Activated T-cell treated with anti-CD3 and anti-CD28 coated beads for 1 hour (primary cell): ENCODE measurements at places on chromosomes 3 and 15.

GRCh38 chr15:98764291-98764690 lies 116.0 kb downstream of the IGF1R start:
- DNase-seq: no peak

DNA sequence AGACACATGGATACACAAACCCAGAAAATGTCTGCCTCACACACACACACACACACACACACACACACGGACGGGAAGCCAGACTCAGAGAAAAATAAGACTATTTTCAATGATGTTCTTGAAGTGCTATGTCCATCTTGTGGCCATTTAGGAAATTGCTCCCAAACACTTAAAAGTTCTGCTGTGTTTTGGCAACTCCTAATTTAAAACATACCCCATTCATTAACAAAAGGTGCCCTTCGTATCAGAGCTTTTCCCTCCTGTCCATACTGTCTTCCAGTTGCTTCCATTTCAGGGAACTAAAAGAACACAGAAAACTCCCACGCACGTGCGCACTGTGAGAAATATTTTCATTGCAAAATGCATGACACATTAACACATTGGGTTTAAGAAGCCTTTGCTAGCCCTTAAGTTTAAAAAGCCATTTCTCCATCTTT lies 44.6 kb downstream of the SLC12A1 start:
- no peak for DNase-seq

- no peak for DNase-seq
Observed at GRCh38 chr3:184742676-184743135, 30.8 kb upstream of the MAGEF1 start.

DNA sequence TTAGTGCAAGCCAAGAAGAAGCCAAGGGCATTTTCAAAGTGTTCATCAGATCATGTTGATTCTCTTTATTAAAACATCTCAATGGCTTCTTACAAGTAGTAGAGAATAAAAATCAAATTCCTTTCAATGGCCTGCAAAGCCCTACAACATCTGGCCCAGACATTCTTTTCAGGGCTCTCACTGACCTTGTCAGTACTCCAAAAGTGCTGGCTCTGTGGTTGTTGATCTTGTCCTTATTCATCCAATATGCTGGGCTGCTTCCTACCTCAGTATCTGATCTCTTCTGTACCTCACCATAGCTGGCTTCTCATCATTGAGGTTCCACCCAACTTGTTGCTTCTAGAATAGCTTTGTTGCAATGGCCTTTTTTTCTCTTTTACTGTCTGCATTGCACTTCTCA lies 74.0 kb upstream of the SAMMSON start:
- no peak for DNase-seq

GRCh38 chr3:50591196-50591741 lies 20.3 kb downstream of the CISH start:
- DNase-seq: no peak

DNA sequence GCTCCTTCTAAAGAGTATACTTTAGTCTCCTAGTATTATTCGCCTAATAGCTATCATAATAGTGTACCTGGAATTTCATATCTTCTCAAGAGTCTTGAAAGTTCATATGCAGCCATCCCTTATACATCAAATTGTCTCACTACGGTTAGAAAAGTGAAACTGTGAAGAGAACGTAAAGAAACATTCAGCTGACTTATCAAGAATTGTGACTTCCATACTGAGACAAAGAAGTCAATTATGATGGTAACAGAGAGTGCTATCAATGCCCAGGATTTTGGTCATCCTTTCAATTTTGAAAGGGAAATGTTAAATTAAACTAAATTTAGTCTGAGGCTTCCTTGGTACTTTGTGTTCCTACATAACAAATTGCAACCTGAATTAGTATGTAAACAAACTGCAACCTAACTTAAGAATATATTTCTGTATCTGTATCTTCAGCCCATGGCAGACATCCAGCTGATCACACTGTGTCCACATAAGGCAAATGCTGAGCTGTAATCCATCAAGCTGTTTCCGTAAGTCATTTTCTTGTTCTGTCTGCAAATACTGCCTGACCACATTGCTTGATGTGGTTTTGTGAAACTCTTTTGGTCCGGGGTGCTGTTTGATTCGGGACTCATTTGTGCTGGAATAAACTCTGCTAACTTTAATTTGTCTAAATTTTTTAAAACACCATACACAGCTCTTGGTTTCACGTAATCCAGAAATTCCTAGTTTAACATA lies 469.6 kb downstream of the SI start:
- DNase-seq: no peak

DNA sequence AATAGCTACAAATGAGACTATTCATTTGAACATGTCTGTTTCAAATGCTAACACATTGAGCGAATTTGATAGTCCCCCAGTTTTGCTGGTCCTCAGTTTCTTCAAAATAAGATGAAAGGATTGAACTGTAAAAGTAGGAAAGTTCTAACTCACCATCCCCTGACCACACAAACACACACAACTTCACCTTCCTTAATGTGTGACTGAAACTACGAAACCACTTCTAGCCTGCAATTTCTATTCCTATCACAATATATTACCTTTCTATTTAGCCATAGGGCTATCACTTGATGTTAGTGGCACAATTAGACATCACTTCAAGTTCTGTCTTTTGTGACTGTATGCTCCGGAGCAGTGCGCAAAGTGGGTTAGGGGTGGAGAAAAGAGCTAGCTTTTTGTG lies 14.9 kb downstream of the BTLA start:
- DNase-seq: no peak

- peak; percentile 7 for DNase-seq
Observed at GRCh38 chr3:45034612-45035252, 8.6 kb downstream of the CLEC3B start.

DNA sequence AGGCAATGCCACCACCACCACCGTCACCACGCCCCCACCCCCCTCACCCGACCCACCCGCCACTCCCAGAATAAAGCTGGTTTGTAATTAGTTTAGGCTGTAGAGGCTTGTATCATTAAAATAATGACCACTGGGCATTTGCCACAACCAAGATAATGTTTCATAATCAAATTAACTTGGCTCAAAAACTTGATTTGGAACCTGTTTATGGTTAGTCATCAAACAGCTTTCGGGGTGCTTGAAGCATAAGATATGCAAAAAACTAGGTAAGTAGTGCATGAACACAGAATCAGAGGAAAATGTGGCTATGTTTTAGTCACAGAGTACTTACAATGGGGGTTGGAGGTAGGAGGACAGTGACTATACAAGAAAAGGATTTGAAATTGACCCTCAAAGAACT lies 115.1 kb downstream of the FHIT start:
- no peak for DNase-seq

- DNase-seq: no peak
Observed at GRCh38 chr3:48614044-48614443, 4.6 kb upstream of the UQCRC1 start.

DNA sequence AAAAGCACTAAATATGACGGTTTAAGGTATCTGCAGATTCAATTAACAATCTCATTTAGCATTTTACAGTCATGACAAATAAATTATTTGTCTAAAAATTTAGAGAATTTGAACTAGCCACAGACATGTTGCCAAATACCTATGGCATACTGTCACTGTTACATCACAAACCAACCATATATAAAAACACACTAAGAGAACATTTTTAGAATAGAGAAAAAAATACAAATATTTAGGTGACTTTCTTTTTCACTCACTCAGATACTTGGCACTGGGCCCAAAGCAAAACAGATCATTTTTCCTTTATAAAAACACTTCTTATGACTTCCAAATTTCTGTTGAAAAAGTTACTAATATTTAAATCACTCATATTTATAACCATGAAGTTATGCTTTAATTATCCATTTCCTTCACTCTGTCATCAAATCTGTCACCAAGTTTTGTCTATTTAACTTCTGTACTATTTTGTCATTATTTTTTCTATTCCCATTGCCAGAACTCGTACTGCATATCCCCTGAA lies 644.7 kb downstream of the OTOL1 start:
- no peak for DNase-seq

- DNase-seq: no peak
Observed at GRCh38 chr3:134029734-134030378, at the start of gene SLCO2A1. Gene SLCO2A1 (minus strand): TSS chr3:134029925. CDS start chr3:134029802, 123 bp downstream.

DNA sequence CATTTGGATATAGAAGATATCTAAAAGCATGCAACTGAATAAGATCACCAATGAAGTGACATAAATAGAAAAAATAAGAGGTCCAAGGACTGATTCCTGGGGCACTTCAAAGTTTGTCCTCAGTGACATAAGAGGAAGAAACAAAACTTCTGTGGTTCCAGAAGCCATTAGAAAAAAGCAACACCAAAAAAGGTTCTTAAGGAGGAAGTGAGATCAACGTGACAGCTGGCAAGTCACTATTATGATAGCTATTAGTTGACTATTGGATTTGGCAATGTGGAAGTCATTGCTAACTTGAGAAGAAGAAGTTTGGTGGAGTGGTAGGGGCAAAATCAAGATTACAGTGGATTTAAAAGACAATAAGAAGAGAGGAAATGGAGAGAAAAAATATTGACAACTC lies 1098.3 kb downstream of the NAALADL2 start:
- DNase-seq: no peak

GRCh38 chr15:25089577-25089976 lies 134.8 kb downstream of the SNRPN start:
- no peak for DNase-seq

DNA sequence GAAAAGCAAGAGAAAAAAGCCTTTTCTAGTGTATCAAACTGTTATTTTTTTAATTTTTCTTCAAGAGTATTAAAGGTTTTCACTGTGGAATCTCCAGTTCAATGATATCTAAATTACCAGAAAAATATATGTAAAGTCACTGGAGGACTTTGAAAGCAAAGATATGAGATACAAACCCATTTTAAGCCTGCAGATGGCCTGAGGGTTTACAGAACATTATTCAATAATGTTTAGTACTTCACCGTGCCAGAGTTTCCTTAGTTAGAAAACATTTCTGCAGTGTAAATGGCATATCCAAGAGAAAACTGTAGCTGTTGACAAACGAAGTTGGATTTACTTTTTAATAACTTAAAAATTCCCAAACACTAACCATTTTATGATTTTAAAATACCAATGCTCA lies 529.4 kb upstream of the AGTR1 start:
- no peak for DNase-seq

DNA sequence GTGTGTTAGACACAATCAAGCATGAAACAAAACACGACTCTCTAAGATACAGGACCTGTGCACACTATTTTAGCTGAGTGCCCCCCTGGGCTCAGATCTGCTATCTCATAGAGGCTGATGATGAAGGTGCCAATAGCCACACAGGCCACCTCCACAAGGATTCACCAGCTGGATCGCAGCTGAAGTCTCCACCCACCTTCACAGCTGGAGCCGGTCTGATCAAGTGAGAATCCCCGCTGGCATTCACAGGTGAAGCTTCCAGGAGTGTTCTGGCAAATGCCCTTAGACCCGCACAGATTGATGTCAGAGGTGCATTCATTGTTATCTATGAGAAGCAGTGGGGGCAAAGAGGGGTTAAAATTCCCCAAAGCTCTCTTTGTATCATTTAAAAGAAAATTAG lies 90.1 kb downstream of the DUT start:
- no peak for DNase-seq
